ENCODE measurements at places on chromosomes 7 and 10.

DNA sequence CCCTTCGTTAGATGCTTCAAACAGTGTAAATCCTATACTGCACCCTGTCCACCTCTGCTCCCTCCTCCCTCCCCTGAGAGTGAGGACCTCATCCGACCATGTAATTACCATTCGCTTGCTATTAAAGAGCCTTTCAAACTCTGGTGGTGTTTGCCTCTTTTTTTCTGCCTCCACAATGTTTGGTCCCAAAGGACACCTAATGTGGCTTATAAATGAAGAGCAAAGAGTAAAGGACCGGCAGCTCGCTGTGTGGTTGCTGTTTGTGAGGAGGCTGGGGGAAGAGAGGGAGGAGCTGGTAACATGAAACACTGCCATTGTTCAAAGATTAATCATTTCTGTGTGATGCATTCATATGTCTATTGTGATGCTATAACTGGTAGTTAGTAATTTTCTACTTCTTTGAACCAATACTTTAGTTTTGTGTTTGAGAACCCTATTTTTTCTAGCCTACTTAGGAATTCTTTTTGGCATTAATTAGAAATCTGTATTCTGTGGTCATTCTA lies 27.9 kb downstream of the MTURN start:
- no peak for DNase-seq

- no peak for DNase-seq
These were observed 47.1 kb downstream of the DIP2C start for GRCh38 chr10:642186-642890.

GRCh38 chr7:130134106-130134636 lies 63.8 kb downstream of the KLHDC10 start:
- DNase-seq = no peak

- no peak for DNase-seq
These were observed 17.0 kb upstream of the CASD1 start for GRCh38 chr7:94492601-94493000.

- no peak for DNase-seq
These were observed 11.1 kb upstream of the SEC24C start for GRCh38 chr10:73732931-73733623.

DNA sequence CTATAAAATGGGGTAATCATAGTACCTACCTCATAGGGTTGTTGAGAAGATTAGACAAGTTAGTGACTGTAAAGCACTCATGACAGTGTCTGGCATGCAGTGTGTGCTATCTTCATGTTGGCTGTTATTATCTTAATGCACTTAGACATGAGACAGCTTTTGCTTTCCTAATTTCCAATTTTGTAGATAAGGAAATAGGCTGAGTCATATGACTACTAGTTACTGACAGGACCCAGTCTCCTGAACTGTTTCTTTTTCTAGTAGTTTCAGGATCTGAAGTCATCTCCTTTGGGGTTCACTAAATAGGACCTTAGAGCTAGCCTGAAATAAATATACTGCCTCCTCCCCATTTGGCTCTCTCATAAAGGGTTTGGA lies 74.2 kb downstream of the SNX10 start:
- DNase-seq = no peak

GRCh38 chr7:100191775-100192174 lies 14.1 kb downstream of the STAG3 start:
- DNase-seq = no peak

DNA sequence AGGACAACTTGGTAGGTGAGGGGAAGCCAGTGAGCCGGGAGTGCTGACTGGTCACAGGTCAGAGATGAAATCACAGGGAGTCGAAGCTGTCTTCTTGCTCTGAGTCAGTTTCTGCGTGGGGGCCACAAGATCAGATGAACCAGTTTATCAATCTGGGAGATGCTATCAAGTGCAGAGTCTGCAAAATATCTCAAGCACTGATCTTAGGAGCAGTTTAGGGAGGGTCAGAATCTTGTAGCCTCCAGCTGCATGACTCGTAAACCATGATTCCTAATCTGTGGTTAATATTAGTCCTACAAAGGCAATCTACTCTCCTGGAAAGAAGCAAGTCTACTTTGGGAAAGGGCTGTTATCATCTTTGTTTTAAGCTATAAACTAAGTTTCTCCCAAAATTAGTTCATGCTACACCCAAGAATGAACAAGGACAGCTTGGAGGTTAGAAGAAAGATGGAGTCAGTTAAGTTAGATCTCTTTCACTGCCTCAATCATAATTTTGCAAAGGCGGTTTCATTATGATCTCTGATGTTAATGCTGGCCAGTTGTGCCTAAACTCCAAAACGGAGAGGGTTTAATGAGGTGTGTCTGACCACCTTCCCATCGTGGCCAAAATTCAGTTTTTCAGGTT lies 8.4 kb upstream of the LMOD2 start:
- no peak for DNase-seq

DNA sequence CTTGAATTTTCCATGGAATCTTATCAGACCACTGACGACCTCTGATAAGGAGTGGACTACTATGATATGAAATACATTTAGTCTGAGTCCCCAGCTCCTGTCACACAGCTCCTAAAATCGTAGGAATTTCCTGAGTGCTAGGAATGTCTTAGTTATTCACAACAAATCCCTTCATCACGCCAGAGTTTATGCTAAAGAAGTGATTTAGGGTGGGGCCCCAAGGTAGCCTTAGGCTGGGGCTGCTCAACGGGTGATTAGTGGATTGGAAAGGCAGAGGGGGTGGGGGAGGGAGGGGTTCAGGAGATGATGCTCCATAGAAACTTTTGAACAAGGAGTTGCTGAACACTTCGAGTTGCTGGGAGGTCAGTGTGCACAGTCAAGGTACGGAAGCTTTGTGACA lies 7.0 kb upstream of the TET1 start:
- no peak for DNase-seq

DNA sequence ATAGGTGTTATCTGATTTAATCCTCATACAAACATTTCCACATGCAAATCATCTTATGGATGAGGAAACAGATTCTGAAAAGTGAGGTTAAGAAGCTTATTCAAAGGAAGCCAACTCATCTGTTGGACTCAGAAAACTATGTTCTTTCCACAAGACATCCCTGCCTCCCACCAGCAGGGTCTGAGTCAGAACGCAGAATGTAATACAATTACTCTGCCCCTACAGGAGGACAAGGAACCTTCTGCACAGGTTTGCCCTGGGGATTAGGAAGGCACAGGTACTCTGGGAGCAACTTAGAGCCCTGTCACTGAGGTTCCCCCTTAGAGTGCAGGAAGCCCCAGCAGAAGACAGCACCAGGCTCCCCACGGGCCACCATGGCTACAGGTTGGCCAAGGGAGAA lies 255.7 kb downstream of the TNS3 start:
- DNase-seq = peak; percentile 53

GRCh38 chr7:44131173-44132029 lies 8.1 kb upstream of the POLD2 start:
- DNase-seq = no peak

All from epithelial cell of prostate (primary cell).